Endothelial cell (in vitro differentiated cells): ENCODE measurements at places on chromosomes 11 and 22. TPM values are rescaled to one million over a fixed set of nuclear protein-coding genes. Genes with fewer than 3 reads are reported as not detected.

- no peak for DNase-seq
These were observed 29.3 kb upstream of the PPP2R1B start for GRCh38 chr11:111795334-111795985.

GRCh38 chr11:132718711-132719671, 813.3 kb downstream of the OPCML start:
- no peak for DNase-seq

DNA sequence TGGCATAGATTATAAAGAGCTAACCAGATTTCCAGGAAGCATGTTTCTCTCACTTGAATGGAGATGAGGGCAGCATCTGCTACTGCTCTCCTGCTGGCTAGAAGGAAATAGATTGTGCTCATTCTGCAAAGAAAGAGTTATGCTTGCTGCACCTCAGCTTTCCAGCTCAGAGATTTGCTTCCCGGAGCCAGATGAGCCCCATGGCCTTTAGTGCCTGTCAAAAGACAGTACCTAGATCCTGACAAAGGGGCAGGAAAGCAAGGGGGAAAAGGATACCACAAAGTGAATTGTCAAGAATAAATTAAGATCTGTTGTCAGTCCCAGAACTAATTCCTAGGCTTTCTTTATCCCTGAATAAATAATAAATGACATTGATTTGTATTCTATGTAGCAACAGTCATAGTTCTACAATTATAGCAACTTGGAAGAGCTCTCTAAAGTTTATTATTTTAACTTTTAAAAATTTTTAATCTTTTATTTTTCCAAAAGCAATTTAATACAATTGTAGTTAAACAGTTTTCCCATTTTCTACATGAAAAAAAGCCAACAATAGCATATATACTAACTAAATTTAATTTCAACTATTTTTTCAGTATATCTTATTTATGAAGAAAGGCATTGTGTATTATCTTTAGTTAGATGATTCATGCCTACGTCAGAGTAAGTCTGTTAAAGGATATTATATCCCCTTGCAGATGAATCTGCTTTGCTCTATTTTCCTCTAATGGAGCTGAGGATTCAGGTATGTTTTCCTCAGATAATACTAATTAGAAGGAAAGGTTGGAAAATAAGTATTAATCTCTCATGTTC, 306.1 kb upstream of the DDI1 start:
- no peak for DNase-seq

DNA sequence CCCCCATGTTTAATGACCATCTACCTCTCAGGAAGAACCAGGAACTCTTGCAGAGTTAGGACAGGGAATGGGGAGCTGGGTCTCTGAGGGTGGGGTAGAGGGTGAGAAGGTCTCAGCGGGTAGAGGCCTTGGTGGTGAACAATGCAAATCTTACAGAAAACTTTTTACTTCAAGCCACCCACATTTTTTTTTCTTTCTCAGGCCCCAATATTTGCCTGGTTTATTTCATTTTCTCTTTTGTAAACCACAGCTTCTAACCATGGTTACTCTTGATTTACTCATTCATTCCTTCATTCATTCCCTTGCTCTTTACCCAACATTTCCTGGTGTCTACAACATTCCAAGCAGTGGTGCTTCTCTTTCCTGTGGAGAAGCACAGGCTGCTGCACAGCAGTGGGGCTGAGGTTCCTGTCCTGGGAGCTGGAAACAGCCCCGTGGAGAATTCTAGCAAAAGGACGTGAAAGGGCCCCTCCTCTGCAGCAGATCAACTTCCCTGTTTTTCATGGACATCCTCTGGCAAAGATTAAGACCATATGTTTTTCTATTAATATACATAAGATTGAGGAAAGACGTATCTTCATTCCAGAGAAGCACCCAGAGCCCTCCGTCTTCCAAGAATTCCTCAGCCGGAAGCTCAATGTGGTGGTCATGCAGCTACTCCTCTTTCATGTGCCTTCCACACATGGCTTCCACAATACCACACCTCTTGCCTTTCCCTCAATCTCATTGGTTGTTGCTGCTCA, 224.4 kb upstream of the SESN3 start:
- no peak for DNase-seq

GRCh38 chr11:33588056-33588455, 112.6 kb downstream of the C11orf91 start:
- no peak for DNase-seq

- DNase-seq, result no peak
These were observed 51.7 kb downstream of the TTC17 start for GRCh38 chr11:43410394-43410793.

The ILK gene
- total RNA-seq, result 183 TPM

The MUC6 gene
- not detected for total RNA-seq

The WBP2NL gene
- total RNA-seq, result not detected

The APOA4 gene
- not detected for total RNA-seq

The FGF4 gene
- total RNA-seq, result not detected

The TYMP gene
- total RNA-seq, result 6.3 TPM
